Fibroblast of pulmonary artery (primary cell): ENCODE measurements at places on chromosomes 11 and 22.

DNA sequence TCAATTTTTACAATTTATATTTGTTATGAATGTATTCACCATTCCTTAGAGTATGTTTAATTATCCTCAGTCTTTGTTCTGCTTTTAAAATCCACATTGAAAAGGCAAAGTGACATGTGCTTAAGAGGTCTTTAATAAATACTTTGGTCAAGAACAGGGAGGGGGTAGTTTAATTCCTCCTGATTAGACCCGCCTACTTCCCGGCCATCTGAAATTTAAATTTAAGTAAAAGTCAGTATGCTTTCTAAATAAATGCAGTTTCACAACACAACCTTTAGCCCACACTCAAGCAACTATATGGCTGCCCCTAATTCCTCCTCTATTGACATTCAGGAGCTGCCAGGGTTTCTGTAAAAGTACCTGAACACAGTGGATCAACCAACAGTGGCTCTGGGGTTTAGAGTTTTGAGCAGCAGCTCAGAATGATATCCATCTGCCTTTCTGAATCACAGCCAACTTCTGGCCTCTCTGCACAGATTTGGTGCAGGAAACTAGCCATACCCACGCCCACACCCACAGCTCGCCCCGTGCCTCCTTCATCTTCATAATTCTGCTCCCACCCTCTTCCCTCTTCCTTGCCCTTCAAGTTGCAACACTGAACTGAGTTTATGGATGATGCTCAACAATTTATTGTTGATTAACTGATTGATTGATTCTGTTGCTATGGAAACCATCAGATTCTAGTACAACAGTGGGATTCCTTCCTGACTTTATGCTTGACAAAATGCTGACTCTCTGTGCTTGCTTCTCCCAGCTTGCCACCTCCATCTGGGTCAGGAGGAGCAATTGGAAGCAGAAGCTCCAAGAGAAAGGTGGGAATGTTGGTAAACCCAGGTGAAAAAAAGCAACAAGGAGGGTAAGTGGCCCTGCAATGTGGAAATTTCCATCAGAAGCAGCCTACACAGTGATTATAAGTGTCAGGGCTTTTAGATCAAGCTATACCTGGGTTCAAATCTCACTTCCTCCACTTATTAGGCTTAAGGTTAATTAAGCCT, 70.8 kb downstream of the PANX1 start:
- DNase-seq = no peak

- DNase-seq = peak; percentile 84
Observed at GRCh38 chr11:7657306-7658025, 15.8 kb downstream of the CYB5R2 start.

GRCh38 chr22:33577862-33578411, 342.3 kb downstream of the LARGE1 start:
- DNase-seq = no peak

- DNase-seq = no peak
Observed at GRCh38 chr11:123364080-123364479, 66.0 kb upstream of the GRAMD1B start.

DNA sequence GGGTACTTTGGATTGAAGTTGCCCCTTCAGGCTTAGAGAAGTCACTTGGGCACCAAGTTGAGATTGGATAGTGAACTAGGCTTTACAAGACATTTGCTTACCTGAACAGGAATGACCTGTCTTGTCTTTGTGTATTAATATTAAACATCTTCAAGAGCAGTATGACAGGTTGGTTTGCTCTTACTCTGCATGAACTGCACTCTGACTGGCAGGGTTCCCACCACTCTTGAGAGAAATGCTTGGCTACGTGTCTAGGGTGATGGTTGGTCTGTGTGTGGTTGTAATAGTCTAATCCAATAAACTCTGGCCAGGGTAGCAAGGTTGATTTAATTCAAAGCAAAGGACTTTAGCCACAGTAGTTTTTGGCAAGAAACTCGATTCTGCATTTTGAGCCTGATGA, 20.1 kb upstream of the SPTBN2 start:
- DNase-seq = no peak

- DNase-seq = no peak
Observed at GRCh38 chr11:62682518-62682917, 3.6 kb upstream of the UBXN1 start.

- no peak for DNase-seq
Observed at GRCh38 chr22:20823264-20823663, 35.3 kb downstream of the PI4KA start.

DNA sequence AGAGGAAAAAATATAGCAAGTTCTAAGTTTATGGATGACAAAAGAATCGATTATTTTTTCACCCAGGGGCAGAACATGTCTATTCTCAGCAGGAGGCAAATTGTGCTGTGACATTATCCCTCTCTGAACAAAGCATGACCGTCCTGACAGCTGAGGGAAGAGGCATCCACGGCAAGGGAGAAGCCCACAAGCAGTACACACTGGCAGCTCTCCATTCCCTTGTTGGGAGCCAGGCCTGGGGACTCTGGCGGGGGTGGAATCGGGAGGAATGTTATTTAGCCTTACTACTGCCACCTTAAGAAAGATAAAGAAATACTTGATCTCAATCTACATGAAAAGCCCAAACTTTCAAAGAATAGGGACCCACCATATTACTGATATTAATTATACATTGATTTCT, 3.4 kb downstream of the KIRREL3 start:
- no peak for DNase-seq

- DNase-seq = peak; percentile 24
Observed at GRCh38 chr11:69167916-69168691, 12.4 kb downstream of the SMIM38 start.
